Left kidney (tissue), 8 donors: ENCODE measurements at places on chromosomes 12 and 14.
A peak's percentile ranks its signal among the peaks of the same experiment; 100 is the strongest.

GRCh38 chr14:73236157-73236556 lies 1.1 kb upstream of the PAPLN start:
- DNase-seq = no peak

DNA sequence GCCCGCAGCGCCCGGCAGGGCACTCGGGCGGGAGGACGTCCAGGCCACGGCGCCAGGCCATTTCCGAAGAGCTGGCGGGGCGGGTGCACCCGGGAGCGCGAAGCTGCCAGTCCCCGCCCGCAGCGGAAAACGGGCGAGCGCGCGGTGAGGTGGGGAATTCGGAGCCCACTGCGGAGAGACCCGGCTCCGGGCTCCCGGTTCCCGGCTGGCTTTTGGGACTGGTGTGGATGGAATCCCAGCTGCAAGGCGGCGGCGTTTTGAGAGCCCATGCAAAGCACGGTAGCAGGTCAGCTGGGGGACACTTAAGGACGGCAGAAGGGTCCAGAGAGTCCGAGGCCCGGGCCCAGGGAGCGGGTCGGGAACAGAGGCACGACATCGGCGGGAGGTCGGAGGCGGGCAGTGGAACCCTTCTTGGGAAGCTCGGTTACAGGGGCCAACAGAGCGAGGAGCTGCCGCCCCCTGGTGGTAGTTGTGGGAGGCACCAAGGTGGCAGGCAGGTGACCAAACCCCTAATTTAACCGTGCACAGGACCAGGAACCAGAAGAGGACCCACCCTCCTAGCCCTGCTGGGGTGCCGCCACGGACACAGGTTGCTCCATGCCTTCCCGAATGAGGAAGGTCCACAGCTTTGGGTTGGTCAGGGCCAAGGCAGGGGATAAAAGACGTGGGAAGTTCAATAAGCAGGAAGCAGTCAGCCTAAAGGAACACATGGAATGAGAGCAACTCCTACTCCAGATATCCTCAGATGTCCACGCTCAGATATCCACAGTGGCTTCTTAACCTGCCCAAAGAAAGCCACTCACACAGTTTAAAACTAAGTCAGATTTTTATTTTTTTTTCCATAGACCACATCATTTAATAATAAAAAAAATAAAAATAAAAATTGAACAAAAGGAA lies 685 bp upstream of the CDH24 start:
- DNase-seq = peak; percentile 92

DNA sequence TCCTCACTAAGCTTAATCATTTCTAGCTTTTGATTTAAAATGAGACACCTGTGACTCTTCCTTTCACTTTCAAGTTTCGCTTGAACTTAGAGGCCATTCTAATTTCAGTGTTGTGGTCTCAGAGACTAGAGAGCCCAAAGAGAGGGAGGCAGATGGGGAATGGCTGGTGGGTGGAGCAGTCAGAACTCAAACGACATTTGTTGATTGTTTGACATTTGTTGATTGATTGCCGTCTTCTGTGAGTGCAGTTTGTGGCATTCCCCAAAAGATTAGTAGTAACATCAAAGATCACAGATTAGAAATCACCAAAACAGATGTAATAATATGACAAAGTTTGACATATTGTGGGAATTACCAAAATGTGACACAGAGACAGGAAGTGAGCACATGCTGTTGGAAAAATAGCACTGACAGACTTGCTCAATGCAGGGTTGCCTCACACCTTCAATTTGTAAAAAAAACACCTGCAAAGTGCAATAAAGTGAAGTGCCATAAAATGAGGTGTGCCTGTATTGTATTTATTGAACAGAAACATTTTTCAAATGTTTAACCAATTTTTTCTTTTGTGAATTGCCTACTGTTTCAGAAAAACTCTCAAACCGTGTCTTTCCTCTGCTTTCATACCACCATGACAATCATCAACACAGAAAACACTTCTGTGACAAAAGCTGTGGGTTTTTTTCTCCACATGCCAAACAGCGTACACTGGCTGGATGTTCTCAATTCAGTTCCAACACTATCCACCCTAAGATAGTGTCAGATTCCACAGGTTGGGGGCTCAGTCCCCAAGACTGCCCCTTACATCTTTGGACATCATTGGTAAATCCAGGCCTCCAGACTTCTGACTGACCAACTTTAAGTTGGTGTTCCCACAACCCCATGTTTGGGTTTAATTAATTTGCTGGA lies 376.3 kb upstream of the RGS6 start:
- no peak for DNase-seq

DNA sequence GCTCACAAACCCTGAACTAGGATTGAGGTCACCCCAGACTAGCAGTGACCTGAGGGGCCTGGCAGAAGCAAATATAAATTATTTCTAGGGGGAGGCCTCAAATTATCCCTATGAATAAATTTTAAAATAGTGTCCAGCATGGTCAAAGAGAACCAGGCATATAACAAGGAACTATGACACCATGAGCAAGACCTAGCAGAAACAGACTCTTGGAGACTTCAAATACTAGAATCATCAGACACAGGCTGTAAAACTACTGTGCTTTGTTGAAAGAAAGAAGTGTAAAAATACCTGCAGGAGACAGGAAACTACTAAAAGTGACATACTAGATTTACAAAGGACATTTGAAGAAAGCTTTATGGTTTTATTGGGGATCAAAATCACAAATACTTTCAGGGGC lies 3.2 kb upstream of the BCL7A start:
- no peak for DNase-seq

GRCh38 chr12:51837286-51837685 lies 11.2 kb downstream of the FIGNL2 start:
- no peak for DNase-seq

DNA sequence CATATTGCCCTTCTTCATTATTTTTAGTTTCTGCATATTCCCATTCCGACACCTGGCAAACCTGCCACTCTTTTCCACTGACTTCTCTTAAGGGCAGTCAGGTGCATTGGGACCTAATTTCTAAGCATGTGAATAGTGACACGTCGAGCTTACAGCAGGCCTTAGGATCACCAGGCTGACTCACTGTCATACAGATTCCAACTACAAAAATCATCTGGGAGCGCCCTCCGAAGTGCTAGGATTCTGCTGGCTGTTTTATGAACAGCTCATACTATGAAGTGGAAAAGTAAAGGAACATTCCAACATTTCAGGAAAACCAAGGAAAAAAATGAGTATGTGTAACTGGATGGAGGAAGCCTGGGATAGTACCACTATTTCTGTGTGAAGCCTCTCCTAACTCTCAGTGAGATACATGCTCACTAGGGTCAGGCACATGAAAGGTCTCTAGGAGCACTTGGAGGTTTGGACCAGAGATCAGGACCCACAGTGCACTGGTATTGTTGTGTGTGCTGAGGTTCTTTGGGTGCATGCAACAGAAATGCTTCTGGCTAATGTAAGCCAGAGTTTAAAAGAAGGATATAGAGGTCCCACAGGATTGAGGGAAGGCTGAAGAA lies 257.4 kb downstream of the ZFP36L1 start:
- no peak for DNase-seq

GRCh38 chr14:34023824-34024767 lies 73.2 kb upstream of the EGLN3 start:
- no peak for DNase-seq

GRCh38 chr12:96196781-96197180 lies 2.6 kb downstream of the ELK3 start:
- no peak for DNase-seq

- peak; percentile 71 for DNase-seq
Observed at GRCh38 chr14:68307790-68308168, 485.1 kb downstream of the ZFP36L1 start.

GRCh38 chr14:54881761-54882401 lies 20.7 kb downstream of the GCH1 start:
- no peak for DNase-seq

GRCh38 chr14:73457041-73457923 lies 1.1 kb downstream of the NUMB start:
- no peak for DNase-seq

GRCh38 chr12:124737772-124738635 lies 125.7 kb downstream of the SCARB1 start:
- DNase-seq = no peak

DNA sequence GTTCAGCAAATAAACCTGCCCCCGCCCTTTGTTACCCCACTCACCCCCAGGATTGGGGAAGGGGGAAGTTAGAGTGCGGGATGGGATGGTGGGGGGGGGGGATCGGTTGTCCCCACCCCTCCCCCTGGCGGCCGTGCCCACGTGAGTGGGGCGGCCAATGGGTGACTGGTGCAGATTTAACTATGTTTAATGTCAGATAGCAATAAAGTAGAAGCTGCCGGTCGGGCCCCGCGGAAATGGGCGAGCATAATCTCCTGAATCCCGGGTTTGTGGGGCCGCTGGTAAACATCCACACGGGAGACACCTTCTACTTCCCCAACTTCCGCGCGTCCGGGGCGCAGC lies at the start of gene HOXC12:
Gene HOXC12, plus strand, starts transcription at position 210 of the 342 bp plus-strand sequence. Its CDS starts 27 bp downstream, at position 237.
- no peak for DNase-seq

GRCh38 chr12:43079476-43079875 lies 472.5 kb downstream of the ADAMTS20 start:
- DNase-seq = no peak

DNA sequence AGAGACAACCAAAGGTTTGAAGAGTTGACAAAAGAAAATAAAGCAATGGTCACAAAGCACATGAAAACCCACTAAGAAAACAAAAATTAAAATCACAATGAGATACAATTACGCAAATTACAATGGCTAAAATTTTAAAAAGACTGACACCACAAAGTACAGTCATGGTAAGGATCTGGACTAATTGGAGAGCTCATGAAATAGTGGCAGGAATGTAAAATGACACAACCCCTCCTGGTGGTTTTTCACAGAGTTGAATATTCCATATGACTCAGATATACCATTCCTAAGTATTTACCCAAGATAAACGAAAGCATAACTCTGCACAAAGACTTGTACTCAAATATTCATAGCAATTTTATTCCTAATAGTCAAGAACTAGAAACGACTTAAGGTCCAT lies 65.9 kb downstream of the NOVA1 start:
- DNase-seq = no peak

GRCh38 chr12:3832738-3833137 lies 40.5 kb downstream of the PARP11 start:
- DNase-seq = no peak

DNA sequence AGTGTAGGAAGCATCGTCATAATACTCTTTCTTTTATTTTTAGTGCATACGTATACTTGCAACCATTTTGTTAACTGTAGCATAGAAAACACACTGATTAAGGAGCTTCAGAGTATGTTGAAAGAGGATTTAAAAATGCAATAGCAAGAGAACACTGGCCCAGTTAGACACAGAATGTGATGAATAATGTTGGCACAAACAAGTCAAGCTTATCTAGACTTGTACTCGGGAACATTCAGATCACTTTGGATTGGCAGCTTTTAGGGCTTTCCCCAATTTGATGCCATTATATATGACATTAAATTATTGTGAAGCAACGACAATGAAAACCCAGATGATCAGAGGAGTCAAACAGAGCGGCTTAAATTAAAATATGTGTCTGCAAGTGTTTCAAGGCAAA lies 468.1 kb downstream of the PRKD1 start:
- DNase-seq = no peak

DNA sequence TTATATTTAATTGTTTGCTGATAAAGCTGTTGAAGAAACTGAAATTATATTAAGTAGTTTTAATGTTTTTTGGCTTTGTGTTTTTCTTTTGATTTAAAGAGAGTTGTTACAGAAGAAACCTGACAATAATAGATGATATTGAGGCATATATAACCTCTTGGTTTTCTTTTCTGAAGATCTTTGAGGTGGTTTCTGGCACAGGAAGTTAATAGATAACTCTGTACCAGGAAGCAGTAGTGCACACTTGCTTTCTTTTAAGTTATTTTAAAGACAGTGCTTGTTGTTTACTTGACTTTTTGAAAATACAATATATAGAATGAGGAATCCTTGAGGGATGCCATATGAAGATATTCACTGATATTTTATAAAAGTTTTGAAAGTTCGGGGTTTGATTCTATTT lies 209.0 kb upstream of the FBXO33 start:
- DNase-seq = no peak

GRCh38 chr12:4031703-4032291 lies 158.6 kb upstream of the PARP11 start:
- DNase-seq = no peak

- no peak for DNase-seq
Observed at GRCh38 chr14:96297000-96297399, 41.0 kb downstream of the BDKRB1 start.

GRCh38 chr14:77561881-77562280 lies 54.6 kb downstream of the SPTLC2 start:
- no peak for DNase-seq

DNA sequence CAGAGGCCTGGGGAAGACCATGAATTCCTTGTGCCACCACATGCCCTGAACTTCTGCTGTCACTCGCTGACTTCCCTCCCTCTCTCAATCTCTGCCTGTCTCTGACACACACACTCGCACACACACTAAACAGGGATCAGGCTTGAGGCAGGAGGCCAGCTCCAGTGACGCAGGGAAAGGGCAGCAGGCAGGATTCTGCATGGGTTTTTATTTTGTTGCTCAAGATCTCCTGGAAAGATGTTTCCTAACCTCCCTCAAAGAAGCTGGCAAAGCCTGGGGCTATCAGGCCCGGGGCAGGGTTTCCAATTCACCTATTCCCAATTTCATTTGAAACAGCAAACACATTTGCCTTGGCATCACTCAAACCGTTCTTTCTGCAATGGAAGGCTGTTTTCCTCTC lies 27.7 kb upstream of the PEX5 start:
- DNase-seq = no peak

DNA sequence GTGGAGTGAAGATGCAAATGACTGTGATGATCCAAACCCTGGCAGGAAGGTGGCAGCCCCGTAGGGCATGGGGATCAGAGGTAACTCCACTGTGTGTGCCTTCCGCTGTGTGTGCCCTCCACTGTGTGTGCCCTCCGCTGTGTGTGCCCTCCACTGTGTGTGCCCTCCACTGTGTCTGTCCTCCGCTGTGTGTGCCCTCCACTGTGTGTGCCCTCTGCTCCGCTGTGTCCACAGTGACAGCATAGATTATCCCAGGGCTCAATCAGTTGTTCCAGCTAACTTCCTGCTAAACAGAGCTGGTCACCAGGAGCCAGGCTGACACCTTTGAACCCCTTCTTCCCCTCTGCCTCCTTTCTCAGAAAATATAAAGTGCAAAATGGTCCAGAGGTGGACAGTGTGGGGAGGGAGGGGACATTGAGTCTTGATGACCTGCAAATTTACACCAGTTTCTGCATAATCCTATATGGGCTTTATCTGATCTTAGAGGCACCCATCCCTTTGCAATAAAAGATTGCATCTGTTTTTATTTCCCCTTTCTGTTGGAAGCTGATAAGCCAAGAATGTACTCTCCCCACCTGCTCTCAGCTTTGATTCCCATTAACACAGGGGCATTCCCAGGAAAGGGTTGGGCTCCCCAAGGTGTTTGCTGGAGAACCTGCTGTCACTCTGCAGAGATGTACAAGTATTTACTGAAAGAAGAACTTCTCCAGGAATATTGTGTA lies 21.6 kb upstream of the HNF1A start:
- no peak for DNase-seq

GRCh38 chr14:103273145-103273744 lies 60.8 kb upstream of the EIF5 start:
- no peak for DNase-seq

- no peak for DNase-seq
Observed at GRCh38 chr14:94386085-94387031, 2.0 kb downstream of the SERPINA1 start.

- no peak for DNase-seq
Observed at GRCh38 chr14:70658899-70659298, 17.2 kb downstream of the TTC9 start.

GRCh38 chr12:122870867-122871664 lies 24.9 kb downstream of the VPS37B start:
- no peak for DNase-seq

GRCh38 chr12:66196806-66197205 lies 7.8 kb downstream of the IRAK3 start:
- DNase-seq = no peak

GRCh38 chr14:64045091-64045490 lies 192.3 kb downstream of the SYNE2 start:
- DNase-seq = no peak
